ENCODE measurements at places on chromosomes 12 and 14.

DNA sequence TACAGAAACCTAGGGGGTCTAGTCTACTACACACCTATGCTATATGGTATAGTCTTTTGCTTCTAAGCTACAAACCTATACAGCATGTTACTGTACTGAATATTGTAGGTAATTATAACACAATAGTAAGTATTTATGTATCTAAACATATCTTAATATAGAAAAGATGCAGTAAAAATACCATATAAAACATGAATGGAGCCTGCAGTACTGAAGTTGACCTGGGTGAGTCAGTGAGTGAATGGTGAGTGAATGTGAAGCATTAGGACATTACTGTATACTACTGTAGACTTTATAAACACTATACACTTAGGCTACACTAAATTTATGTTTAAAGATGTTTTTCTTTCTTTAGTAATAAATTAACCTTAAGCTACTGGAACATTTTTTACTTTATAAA, 13.1 kb upstream of the ABCD2 start:
- no peak for DNase-seq

DNA sequence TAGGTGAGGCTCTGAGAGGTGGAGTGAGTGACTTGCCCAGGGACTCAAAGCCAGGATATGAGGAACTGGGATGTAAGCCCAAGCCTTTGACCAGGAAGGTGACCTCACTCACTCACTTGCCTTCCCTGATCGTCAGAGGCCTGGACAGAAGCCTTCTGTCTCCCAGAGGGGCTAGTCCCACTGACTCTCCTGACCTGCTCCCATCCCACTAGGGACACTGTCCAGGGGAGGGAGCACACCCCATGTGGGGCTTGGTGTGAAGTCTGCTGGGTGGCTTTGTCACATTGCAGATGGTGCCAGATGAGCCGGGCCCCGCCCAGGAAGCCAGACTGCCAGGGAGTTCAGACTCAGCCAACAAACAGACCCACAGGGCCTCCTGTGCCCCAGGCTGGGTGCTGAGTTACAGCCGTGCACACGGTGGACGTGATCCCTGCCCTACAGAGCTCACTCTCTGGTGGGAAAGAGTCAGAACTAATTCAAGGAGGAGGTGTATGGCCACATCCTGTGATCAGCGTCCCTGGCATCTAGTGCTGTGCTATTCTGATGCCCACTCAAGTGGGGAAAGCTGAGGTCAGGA, 28.3 kb downstream of the MMAB start:
- no peak for DNase-seq

DNA sequence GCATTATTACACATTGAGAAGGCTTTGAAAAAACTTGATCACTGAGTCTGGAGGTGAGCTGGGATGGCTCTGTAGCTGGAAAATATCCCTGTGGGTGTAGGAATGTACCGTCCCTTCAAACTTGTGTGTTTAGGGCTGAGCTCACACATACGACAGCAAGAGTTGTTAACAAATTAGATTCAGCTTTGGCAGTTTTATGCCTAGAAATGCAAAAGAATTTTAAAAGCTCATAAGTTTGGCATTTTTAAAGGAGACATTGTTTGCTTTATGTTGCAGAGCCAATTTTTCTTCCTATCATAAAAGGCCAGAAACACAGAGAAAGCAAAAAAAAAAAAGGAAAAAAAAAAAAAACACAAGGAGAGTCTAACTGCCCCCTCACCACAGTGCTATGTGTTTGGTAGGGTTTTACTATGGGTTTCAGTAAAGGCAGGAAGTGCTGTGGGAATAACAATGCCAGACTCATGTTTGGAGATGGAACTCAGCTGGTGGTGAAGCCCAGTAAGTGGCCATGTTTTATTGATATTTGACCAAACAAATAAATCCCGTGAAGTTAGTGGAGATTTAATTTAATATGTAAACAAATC, 78.4 kb downstream of the DAD1 start:
- DNase-seq = no peak

DNA sequence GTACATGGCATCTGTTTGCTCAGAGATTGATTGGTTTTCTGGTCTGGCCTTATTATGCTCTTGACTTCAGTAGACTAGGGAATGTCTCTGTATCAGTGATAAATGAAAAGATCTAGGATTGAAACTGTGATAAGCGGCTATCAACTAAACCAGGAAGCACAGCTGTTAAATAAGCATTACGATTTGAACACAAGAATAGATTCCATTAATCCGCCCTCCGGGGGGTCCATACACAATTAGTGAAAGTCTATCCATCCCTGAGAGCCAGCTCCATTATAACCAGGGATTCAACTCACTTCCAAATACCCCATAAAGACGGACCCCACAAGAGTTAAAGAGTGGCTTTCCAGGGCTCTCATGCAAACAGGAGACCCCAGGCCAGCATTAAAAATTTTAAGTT, 279.0 kb downstream of the GRIN2B start:
- DNase-seq = no peak

DNA sequence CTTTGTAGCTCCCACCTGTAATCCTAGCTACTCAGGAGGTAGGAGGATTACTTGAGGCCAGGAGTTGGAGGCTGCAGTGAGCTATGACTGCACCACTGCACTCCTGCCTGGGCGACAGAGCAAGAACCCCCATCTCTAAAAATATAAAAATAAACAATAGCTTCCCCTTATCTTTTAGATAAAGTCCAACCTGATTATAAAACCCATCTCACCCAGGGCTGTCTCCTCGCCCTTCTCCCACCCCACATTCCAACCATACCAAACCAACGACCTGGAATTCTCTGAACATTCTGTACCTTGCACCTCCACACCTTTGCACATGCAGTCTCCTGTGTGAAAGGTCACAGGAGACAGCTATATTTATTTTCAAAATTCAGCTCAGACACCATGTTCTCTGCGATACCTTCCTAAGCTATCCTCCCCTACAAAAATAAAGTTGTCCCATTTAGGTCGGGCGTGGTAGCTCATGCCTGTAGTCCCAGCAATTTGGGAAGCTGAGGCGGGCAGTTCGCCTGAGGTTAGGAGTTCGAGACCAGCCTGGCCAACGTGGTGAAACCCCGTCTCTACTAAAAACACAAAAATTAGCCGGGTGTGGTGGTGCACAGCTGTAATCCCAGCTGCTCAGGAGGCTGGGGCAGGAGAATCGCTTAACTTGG, 7.7 kb downstream of the SLC7A7 start:
- no peak for DNase-seq

- DNase-seq = no peak
These were observed 20.0 kb downstream of the TMEM30B start for GRCh38 chr14:61260939-61261776.

Measured in foreskin melanocyte (primary cell).